Activated T-cell treated with anti-CD3 and anti-CD28 coated beads, Interleukin-2, amount 50 U/mL, for 4 hours (primary cell): ENCODE measurements at places on chromosomes 13 and 19. TPM values are rescaled to one million over a fixed set of nuclear protein-coding genes. Genes with fewer than 3 reads are reported as not detected.

GRCh38 chr19:41957161-41957837 lies 1.8 kb downstream of the RABAC1 start:
- DNase-seq, result no peak

The IRGC gene
- total RNA-seq, result not detected

The WIZ gene
- 50.5 TPM for total RNA-seq

DNA sequence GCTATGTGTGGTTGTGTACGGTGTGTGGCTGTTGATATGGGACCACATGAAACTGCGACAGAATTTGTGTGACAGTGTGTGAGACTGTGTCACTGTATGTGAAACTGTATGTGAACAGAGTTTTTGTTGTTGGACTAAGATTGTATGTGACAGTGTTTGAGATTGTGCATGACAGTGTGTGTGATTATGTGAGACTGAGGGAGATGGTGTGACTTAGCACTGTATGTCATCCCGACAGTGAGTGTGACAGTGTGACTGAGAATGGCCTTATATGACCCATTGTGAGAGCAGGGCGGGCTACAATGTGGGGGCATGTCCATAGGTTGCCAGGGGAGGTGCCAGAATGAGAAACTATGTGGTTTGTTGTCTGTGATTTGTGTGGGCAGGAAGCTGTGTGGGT lies 930 bp downstream of the ZNF583 start:
- no peak for DNase-seq

- no peak for DNase-seq
These were observed 1459.5 kb upstream of the PCDH20 start for GRCh38 chr13:62875118-62875640.

GRCh38 chr19:11699931-11700794 lies 38.6 kb downstream of the ZNF823 start:
- DNase-seq, result no peak

- no peak for DNase-seq
These were observed 111.2 kb upstream of the SGCG start for GRCh38 chr13:23069566-23069965.
